ENCODE measurements at places on chromosomes 1 and 21.

DNA sequence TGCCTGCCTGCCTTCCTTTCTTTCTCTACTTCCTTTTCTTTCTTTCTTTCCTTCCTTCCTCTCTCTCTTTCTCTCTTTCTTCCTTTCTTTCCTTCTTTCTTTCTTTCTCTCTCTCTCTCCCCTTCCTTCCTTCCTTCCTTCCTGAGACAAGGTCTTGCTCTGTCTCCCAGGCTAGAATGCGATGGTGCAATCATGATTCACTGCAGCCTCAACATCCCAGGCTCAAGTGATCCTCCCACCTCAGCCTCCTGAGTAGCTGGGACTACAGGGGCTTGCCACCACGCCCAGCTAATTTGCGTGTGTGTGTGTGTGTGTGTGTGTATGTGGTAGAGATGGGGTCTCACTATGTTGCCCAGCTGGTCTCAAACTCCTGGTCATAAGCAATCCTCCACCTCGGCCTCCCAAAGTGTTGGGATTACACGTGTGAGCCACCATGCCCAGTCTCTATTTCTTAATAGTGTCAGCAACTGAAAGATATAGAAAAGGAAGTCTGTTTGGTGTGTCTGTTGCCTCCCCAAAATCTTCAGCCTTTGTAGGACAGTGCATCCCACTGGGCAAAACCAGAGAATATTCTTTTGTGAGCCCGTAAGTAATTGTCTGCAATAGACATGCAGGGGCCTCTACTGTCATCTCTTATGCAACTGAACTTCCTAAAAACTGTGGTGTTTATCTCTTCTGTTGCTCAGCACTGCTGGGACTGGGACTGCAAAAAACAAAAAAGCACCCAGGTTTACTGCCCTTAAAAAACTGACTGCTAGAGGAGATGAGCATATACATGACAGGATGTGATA is 20.9 kb upstream of the RAB4A start:
- DNase-seq: no peak

GRCh38 chr1:161261261-161262235 is 3.0 kb downstream of the PCP4L1 start:
- DNase-seq: no peak

DNA sequence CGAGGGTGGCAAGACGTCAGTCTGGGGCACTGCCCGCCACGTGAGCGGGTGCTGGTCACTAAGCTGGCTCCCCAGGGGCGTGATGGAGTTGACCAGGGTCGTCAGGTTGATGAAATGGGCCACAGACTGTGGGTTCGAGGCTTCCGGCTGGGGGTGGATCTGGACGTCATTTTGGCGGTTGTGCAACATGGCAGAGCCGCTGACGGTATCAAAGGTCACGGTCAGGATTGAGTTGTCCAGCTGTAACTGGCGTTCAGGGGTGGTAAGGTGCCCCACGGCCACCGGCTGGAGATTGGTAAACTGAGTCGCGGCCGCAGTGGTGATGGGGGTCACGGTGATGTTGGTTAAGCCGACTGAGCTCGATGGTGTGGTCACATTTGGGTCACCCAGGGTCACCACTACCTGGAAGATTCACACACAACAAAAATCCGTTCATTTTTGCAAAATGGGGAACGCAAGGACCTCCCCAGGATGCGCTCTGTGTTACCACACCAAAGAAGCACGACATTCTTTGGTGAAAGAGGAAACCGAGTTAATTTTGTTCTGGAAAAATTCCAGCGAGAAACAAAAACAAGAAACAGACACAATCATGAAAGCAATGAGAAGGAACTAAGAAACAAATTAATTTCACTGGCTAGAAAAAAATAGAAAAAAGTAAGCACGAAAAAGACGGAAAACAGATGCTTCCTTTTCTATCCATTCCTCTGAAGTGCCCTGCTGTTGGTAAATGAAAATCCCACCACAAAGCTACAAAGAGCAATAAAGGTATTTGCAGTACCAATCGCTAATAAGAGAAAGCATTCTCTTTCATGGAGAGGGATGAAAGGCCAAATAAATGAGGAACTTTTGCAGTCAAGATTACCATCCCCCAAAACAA is 34.7 kb upstream of the RIPK4 start:
- DNase-seq: no peak

DNA sequence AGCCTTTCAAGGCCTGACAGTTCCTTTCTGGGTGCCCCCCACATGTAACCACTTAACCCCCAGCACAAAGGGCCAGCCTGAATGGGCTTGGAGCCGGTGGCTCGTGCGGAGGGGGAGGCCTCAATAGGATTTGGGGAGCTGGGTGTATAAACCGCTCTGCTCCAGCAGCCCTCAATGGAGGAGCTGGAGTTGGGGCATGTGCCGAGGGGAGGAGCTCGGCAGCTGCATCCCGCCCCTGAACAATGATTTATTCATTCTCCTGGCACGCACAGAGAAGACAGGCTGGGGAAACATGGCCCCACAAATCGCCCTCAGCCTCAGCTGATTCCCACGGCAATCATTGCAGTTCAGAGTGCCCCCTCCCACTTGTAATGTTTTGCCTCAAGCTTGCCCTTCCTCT is 6.9 kb upstream of the C1orf216 start:
- DNase-seq: no peak

- DNase-seq: no peak
Observed at GRCh38 chr21:42782723-42783242, 96.6 kb downstream of the WDR4 start.

DNA sequence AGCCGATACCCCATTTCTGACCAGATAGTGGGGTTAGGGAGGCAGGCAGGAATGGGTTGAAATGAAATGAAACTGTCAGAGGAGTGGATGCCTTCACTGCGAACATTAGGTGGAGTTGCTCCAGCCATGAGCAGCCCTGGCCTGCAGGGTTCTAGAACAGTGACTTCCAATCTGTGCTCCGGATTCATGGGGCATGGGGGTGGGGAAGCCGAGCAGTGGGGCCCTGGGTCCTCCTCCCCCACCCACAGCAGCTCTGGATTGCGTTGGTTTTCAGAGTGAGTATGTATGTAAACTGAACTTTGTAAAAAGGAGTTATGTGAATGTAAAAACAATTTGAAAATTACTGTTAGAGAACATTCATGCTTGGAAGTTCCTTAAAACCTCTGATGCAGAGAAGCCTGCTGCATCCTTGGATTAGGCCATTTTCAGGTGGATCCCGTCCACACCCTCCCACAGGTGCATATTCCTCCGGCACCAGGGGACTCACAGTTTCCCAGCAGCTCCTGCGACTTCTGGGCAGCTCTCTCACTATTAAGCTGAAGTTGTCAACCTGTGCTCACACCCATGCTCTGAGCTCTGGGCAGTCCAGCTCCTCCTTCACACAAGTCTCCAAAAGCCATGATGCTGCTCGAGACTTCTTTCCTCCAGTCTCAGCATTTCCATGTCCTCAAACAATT is 54.4 kb upstream of the EDN2 start:
- no peak for DNase-seq

GRCh38 chr1:163337631-163338030 is 15.9 kb downstream of the NUF2 start:
- no peak for DNase-seq

DNA sequence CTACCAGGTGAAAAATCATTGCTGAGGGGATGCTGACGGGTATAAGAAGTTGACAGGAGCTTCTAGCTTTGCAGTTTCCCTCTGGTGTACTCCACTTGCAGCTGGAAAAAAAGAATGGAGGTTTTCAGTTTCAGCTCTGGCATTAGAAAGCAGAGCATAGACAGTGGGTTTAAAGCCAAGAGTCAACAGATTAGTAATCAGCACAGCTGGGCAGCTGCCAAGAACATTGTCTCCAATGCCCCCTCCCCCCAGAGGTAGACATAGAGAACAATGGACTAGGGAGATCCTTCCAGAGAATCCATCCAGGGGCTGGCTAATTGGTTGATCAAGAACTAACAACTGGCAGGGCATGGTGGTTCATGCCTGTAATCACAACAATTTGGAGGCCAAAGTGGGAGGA is 10.1 kb upstream of the ZBTB8B start:
- DNase-seq: no peak

DNA sequence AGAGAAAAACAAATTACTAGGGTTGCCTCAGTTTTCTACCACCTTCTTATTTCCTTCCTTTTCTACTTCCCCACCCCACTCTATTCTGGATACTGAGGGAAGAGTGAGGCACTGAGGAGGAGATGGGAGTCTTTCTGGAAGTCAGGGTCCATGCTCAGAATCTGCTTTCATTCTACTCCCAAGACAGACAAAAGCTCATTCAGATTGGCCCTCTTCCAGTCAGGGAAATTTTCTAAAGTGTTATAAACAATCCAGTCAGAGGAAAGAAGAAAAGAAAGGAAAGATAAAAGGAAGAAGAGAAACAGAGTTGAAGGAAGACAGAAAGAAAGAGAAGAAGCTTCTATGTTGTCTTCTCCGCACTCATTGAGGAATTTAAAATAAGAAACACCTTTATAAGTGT is 228.6 kb downstream of the COP1 start:
- no peak for DNase-seq

- DNase-seq: no peak
Observed at GRCh38 chr21:46064870-46065214, 33.1 kb upstream of the COL6A2 start.

GRCh38 chr1:70504821-70505193 is 93.7 kb downstream of the CTH start:
- DNase-seq: no peak

DNA sequence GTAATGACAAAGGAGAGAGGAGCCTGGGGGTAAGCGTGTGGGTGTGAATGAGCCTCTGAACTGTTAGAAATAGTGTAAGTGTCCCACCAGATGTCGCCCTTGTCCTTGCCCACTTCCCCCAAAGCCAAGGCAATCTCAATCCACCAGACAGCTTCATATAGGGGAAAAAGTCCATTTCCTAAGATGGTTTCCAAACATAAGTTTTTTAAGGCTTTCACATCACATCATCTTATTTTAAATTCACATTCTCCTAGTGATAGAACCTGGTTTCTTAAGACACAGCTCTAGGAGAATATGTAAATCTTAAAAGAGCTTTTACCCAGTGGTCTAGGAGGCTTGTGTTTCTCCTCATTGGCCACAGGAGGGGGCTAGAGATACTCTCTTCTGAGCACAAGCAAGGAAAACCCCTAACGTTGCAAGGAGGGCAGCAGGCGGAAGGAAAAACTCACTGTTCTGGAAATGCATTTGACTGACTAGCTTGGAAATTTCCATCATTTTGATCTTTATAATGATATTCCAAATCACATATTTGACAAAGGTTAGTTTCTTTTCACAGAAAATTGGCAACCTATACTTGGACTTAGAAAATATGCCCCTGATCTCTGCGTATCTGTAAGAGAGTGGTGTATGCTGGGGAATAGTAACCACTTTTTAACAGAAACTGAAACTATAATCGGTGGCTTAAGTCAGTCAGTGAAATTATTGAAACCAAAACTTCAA is 51.9 kb upstream of the LPAR3 start:
- peak; percentile 81 for DNase-seq

- no peak for DNase-seq
Observed at GRCh38 chr1:78339490-78339889, 151.3 kb upstream of the PTGFR start.

GRCh38 chr1:193767886-193768285 is 581.5 kb upstream of the B3GALT2 start:
- no peak for DNase-seq

DNA sequence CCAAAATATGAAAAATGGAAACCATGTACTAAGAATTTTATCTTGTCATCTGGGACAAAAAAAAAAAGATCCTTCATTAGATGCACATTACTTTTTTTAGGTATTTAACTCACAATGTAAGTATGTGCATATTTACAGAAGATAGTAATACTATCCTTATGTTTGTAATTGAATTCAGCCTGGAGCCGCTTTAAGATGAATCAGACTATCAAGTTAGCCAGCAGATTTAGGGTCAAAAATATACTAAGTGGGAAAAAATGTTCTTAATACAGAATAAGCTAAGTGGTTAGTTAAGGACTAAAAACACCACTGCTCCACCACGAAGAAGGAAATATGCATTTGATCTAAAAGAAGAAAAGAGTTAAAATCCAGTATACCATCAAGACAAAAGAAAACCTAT is 49.1 kb downstream of the DSCAM start:
- no peak for DNase-seq

GRCh38 chr1:192861860-192862259 is 53.0 kb downstream of the RGS2 start:
- DNase-seq: no peak

GRCh38 chr1:71294178-71294577 is 213.3 kb upstream of the ZRANB2 start:
- no peak for DNase-seq

- no peak for DNase-seq
Observed at GRCh38 chr1:184101571-184101970, 50.0 kb downstream of the TSEN15 start.

GRCh38 chr1:27161594-27161993 is 6.7 kb upstream of the SLC9A1 start:
- DNase-seq: peak; percentile 42

DNA sequence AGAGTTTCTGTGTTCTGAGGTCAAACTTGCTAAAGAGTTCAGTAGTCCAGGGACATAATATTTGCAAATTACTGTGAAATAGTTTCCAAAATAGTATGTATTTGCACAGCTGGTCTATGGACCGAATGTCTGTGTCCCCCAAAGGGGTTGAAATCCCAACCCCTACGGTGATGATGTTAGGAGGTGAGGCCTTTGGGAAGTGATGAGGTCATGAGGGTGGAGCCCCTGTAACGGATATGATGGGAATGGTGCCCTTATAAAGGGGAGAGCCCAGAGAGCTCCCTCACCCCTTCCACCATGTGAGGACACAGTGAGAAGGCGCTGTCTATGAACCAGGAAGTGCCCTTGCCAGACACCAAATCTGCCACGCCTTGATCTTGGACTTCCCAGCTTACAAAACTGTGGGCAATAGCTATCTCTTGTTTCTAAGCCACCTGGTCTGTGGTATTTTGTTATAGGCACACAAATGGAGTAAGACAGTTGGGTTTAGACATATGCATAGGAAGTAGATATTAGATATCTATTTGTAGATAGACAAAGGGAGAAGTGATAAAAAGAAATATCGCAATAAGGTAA is 21.7 kb downstream of the RNF187 start:
- DNase-seq: no peak

DNA sequence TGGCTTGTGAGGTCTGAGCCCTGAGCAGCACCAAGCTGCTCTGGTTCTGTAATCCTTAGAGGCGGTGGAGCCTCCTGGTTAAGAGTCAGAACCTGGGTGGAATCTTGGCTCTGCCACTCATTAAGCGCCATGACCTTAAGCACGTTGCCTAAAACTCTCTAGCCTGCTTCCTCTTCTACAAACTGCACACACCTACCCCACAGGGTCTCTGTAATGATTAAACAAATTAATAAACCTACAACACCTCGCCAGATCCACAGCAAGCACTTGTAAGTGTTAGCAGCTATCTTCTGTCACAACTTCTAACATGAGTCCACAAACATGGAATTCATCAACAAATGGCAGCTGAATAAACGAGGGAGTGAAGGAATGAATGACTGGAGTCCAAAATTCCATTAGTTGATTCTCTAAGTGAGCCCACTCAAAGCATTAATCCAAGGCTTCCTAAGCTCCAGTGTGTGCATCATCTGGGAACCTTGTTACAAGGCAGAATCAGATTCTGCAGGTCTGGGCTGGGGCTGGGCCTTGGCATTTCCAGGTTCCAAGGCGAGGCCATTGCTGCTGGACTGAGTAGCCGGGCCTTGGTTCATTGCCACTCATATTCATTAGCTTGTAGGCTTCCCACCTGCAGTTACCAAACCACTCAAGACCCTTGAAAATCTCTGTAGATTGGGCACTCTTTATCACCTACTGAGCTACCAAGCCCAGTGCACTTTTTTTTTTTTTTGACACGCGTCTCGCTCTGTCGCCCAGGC is 168.6 kb downstream of the HIVEP3 start:
- DNase-seq: no peak
